ENCODE measurements at places on chromosomes 11 and 22. TPM values are rescaled to one million over a fixed set of nuclear protein-coding genes. Genes with fewer than 3 reads are reported as not detected.

Gene OR5L1
- not detected for total RNA-seq

Gene SCGB1D2
- total RNA-seq = not detected

Gene CARNS1
- total RNA-seq = 0.26 TPM

Gene SULT4A1
- total RNA-seq = not detected

Gene GGTLC3
- total RNA-seq = not detected

Gene PAMR1
- not detected for total RNA-seq

Gene OAF
- total RNA-seq = 164 TPM

Gene OMP
- total RNA-seq = not detected

Gene OR4D5
- total RNA-seq = not detected

Gene MRGPRG
- total RNA-seq = not detected

Gene NXPE4
- total RNA-seq = not detected

Gene RHOD
- total RNA-seq = not detected

Gene VSIG10L2
- total RNA-seq = 0.27 TPM

Data from A375 (cell line).